ENCODE measurements at places on chromosomes 11 and 22.

- no peak for DNase-seq
These were observed 37.9 kb downstream of the AMOTL1 start for GRCh38 chr11:94806014-94806413.

- no peak for DNase-seq
These were observed 4.0 kb downstream of the APOL4 start for GRCh38 chr22:36197514-36198146.

DNA sequence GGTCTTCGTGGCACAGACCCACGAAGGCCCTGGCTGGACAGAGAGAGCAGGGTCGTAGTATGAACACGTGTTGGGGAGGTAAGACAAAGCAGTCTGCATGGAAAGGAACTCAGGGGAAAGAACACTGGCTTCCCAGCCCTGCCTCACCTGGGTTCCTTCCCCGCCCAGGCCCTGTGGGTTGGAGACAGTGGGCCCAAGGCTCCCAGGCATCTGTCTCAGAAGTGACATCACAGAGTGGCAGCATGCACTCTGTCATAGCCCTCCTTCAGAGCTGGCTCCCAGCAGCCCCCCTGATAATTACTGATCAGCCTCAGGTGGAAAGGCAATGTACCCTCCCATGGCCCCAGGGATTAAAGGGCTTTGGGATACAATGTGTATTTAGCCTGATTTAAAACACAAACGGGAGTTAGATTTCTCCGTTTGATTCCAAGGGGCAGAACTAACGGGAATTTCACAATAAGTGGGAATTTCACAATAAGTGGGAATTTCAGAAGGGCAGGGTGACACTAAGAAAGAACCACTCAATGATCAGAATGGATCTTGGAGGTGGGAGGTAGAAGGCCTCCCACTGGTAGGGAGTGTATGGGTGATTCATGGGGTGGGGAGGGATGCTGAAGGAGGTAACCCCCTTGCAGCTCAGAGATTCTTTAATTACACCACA lies 65.1 kb downstream of the SLC22A12 start:
- no peak for DNase-seq

DNA sequence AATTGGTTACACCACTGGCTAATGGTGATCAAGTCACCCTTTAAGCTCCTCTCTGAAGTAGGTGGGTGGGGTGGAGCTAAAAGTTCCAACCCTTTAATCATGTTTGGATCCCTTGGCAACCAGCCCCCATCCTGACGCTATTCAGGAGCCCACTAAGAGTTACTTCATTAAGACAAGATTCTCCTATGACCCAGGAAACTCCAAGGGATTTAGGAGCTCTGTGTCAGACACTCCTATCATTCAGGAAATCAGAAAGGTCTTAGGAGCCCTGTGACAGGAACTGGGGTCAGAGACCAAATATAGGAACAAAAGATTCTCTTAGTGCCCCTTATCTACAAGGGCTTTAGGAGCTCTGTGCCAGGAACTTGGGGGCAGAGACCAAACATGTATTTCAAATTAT lies 141.3 kb downstream of the ATG16L2 start:
- no peak for DNase-seq

GRCh38 chr11:117820516-117820915 lies 4.0 kb downstream of the FXYD2 start:
- no peak for DNase-seq

DNA sequence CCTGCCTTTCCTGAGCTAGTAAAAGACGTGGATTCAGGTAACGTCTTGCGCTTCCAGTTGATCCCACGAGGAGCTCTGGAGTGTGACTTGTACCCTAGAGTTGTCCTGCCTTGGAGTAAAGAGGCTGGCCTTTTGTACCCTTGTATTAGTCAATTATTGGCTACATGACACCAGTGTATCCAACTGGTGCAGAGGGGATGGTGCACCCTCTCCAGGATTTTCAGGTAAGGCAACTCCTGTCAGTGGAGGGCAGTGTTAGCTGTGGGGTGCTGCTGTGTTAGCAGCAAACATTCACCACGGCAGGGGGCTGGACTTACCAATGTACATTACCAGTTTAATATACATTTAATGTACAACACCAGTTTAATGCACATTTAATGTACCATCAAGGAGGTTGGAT lies 233.5 kb downstream of the MIAT start:
- DNase-seq: no peak

DNA sequence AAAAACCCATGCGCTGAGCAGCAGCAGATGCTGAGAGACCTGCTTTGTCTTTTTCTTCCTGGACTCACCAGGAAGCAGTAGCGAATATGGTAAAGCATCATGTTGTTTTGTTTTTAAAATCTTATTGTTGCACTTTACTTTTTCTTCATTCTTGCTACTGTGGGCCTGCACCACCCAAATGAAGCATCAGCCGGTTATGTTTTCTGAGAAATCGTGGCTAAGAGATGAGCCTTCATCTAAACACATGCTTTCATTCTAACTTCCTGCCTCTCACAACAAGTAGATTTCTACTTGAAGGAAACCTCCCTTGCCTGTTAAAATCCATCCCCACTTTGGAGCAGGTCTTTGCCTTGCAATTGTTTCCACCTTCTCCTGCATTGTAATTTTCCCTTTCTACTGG lies 1025.9 kb downstream of the NTM start:
- DNase-seq: no peak

GRCh38 chr11:16242806-16243205 lies 113.5 kb downstream of the SOX6 start:
- DNase-seq: no peak

DNA sequence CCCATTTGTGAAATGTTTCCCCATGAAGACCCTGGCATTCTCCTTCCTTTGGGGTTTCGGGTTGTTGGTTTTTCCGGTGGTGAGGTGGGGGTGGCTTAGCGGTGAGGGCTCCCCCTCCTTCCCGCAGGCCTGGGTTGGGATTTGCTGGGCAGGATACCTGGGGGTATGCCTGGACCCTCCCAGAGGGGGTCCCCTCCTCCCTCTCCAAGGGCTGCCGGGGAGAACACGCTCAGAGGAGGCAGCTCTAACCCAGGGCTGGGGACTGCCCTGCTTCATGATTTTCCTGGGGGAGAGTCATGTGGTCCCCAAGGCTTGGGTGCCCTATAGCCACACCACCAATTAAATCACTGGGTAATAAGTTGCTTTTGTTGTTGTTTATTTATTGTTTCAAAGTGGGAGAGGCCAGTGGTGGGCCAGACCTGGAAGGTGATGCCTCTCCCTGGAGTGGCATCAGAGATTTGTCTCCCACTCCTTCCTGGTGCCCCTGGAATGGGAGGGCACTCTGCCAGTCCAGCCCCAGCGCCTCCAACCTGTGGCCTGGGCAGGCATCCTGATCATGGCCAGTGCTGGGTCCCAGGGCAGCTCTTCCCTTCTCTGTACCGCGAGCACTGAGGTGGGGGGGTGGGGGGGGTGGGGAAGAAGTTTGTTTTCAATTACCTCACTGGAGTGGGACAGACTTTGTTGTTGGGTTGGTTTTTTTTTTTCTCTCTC lies 1.3 kb upstream of the CLCF1 start:
- DNase-seq: no peak

DNA sequence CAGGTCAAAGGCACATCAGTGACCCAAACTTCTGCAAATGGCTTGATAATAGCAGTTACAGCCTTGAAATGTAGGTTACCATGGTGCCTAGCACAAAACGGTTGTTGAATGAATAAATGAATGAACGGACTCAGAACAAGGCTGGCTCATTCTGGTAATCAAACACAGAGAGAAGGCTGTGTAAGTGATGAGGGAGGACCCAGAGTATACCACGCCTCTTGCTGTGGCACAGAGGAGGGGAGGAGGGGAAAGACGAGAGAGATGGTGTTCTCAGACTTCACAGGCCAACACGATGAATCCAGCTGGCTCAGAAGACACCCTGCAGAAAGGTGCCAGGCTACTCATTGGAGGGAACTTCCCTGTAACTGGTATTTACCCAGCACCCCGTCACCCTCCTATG lies 38.3 kb downstream of the PC start:
- no peak for DNase-seq

DNA sequence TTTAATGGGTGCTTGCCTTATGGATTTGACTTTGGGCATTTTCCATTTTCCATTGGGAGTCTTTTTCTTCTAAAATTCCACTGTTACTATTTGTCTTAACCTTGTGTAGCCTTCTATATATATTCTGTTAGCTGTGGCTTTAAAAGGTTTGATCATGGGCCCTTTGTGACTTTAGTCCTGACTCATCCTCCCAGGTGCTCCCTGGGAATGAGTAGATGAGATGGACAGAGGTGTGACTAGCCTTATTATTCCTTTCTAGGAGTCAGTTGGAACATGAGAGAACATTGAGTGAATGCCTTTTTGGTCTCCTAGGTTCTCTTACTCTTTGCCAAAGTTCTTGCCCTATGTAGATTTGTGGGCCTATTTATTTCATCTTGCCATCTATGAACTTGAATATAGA lies 39.0 kb downstream of the DDX10 start:
- DNase-seq: no peak

GRCh38 chr11:65113361-65113756 lies 1.7 kb downstream of the TM7SF2 start:
- DNase-seq: no peak

- DNase-seq: no peak
These were observed 12.0 kb downstream of the BACE1-AS start for GRCh38 chr11:117303101-117303500.

- no peak for DNase-seq
These were observed 1.1 kb upstream of the PELI3 start for GRCh38 chr11:66465373-66466224.

- DNase-seq: no peak
These were observed 30.7 kb downstream of the RIBC2 start for GRCh38 chr22:45444168-45444567.

GRCh38 chr11:69008737-69009440 lies 4.2 kb downstream of the MRGPRF start:
- DNase-seq: no peak

DNA sequence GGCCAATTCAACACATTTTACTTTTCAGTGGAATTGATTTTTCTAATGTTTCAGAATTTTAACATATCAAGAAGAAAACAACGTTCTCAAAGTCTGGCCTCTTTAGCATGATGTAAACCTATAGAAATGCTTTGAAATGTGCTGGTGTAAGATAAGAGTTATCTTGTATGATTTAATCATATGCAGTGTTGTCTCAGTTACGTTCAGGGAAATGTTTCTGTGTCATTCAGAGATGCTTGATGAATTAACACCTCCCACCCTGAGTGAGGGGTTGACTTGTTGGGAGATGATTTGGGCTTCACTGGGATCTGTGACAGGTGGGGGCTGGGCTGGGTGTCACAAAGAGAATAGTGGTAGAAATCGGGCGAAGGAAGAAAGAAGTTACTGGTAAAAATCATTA lies 15.7 kb upstream of the MYO18B start:
- no peak for DNase-seq
